Foreskin fibroblast (primary cell): ENCODE measurements at places on chromosomes 7 and 10.

- no peak for DNase-seq
These were observed 293.9 kb downstream of the TNS3 start for GRCh38 chr7:47288060-47288459.

- no peak for DNase-seq
These were observed 73.4 kb upstream of the SEPHS1 start for GRCh38 chr10:13421382-13421917.

DNA sequence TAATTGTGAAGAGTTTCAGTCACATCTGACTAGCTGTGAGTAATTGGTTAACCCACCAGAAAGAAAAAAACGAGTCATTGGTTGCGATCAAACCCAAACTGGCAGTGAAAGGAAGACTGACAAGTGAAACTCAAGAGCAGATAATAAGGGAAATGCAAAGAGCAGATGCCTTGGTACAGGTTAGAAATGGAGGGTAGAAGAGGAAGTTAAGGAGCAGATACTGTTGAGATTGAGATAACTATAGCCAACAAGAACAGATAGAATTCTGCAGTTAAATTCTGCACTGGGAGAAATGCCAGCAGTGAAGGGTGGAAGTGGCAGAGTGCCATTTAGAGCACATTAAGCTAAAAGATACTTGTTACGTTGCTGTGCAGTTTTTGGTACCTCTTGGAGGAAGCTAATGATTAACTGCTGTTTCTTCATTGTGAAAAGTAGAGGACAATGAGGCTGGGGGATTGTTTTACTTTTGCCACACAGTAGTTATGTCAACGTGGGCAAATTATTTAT is 65.8 kb downstream of the CDK13 start:
- peak; percentile 4 for DNase-seq

- DNase-seq: no peak
These were observed 135.9 kb upstream of the ZMIZ1 start for GRCh38 chr10:78932861-78933260.

GRCh38 chr10:28796606-28797512 is 119.5 kb downstream of the BAMBI start:
- peak; percentile 2 for DNase-seq

- no peak for DNase-seq
These were observed 10.7 kb downstream of the XPNPEP1 start for GRCh38 chr10:109912335-109913281.

DNA sequence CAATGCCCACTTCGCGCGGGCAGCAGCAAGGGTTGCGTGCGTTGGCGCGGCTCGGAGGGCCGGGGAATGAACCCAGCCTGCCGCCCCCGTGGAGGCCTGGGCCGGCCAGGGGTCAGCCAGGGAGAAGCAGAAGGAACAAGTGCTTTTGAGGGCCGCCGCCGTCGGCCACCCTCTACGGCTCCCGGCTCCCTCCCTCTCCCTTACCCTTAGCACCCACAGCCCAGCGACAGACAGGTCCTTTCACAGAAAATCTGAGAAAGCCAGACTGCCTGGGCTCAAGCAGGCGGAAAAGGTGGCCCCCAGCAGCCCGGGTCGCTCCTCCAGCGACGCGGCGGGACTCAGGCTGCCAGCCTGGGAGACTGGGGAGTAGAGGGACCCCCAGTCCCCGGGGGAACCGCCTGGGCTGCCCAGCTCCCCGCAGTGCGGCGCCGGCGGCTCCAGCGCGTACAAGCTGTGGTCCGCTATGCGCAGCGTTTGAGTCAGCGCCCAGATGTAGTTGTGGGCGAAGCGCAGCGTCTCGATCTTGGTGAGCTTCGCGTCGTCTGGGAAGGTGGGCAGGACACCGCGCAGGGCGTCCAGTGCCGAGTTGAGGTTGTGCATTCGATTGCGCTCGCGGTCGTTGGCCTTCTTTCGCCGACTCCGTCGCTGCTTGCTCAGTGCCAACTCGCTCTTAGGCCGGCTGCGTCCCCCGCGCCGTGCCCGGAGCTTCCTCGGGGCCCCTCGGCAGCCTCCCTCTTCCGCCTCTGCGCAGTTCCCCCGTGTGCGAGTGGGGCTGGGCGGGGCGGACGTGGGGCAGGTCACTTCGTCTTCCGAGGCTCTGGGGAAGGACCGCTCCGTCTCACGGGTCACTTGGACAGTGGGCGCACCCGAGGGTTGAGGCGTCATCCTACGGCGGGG is 815 bp downstream of the NEUROG3 start:
- DNase-seq: no peak

DNA sequence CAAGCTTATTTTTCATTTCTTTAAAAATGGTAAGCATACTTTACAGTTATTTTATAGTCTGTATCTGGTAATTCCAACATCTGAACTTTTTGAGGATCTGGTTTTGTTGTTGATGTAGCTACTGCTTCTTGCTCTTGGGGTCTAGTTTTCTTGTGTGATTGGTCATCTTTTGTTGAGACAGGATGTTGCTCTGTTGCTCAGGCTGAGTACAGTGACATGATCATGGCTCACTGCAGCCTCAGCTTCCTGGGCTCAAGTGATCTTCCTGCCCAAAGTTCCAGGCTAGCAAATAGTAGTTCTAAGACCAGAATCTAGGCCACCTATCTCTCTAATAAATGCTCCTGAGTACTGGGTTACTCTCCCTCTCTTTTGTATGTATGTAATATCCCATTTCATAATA is 75.7 kb downstream of the NRCAM start:
- DNase-seq: no peak

GRCh38 chr10:11602919-11603523 is 8.4 kb downstream of the USP6NL start:
- no peak for DNase-seq

DNA sequence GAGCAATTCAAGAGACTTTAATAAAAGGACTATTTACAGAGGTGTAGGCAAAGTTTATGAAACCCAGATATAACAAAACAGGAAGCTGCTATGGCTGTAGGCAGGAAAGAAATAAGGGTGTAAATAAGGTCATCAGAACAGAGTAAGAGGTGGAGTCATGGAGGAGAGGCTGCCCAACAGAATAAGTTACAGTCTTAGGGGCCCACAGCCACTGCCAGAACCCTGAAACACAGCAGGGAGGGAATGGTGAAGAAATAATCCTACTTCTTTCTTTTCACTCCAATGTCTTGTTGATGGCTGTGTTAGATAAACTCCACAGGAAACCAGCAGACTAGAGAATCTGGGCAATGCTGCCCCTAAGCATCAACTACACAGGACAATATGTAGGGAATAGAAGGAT is 155.8 kb upstream of the TAC1 start:
- no peak for DNase-seq

DNA sequence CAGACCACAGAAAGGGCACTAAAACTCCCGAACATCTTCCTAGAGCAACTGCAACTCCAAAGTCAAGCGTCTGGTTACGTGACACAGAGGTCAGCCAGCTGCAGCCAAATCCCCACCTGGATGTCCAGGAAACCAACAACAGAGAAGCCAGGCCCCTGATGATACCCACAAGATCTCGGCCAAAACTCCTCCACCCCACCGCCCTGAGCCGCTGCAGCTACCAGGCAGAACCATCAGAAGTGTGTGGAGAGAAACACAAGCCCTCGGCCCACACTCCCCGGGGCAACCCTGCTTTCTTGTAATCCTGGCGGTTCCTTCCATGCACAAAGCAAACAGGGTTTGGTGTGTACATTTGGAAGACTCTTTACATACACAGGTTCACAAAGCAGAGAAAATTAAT is 8.7 kb downstream of the CHST15 start:
- no peak for DNase-seq

- DNase-seq: no peak
These were observed 1040.0 kb downstream of the SORCS3 start for GRCh38 chr10:105681051-105681450.

DNA sequence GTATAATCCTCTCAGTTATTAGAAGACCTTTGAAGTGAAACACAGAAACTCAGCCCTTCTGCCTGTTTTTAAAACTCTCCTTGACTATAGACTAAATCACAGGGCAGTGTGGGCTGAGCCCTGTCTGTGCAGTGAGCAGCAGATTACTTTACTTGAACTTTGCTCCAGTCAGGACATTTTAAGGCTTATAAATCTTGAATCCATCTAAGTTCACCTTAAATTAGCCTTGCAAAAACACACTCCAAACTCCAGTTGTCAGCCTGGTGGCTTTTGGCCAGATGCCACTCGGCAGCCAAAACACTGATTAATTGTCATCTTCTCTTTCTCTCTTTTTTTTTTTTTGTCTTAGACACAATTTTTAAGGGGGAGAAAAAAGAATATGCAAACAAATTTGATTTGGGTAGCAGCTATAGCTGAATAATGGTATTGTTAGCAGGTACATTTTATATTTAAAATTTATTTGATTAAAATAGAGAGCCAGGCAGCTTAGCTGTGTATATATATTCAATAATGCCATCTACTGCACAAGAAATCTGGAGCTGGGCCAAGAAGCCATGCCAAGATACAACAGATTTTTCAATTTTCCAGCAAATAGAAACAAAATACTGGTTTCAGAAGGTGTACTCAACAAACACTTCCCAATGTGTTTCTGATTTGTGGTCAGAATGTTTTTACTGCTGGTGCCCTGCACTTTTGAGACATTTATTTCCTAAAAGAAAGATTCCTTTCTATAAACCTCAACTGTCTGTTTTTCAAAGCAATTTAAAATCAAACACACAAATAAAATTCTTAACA is 247.7 kb downstream of the TFEC start:
- DNase-seq: peak; percentile 6

DNA sequence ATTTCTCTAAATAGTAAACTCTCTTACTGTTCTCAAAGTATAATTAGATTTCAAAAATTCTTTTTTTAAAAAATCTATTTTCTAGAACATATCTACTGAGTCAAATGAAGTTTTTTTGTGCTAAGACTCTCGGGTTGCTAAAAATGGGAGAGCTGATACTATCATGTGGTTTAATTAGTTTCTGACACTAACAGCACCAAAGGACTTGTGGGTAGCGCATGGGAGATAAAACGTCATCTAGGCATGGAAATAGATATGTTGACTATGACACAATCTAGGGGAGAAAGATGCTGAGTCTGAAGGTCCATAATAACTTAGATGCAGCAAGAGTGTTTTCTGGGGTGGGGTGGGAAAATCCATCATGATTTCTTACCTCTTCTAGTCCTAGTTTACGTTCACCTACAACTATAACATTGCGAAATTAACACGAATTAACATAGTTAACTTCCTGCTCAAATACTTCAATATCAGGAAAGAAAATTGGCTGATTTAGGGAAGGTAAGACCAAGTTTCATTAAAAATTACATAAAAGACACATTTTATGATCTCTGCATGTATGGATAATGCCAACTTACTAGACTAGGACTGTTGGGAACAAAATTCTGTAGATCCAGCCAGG is 14.3 kb upstream of the ARMC3 start:
- no peak for DNase-seq

DNA sequence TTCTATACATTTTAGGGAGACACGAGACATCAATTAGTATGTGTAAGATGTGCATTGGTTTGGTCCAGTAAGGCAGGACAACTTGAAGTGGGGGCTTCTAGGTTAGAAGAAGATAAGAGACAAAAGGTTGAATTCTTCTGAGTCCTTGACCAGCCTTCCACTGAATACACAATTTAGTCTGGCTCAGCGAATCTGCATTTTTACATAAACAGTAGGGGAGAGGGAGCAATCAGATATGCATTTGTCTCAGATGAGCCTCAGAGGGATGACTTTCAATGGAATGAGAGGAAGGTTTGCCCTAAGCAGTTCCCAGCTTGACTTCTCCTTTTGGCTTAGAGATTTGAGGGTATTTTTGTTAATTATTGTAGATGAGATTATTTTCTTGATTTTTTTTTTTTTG is 20.0 kb upstream of the C10orf90 start:
- DNase-seq: no peak

- no peak for DNase-seq
These were observed 60.8 kb upstream of the MEOX2 start for GRCh38 chr7:15747301-15747700.

GRCh38 chr10:84263716-84264115 is 18.9 kb downstream of the RGR start:
- no peak for DNase-seq

DNA sequence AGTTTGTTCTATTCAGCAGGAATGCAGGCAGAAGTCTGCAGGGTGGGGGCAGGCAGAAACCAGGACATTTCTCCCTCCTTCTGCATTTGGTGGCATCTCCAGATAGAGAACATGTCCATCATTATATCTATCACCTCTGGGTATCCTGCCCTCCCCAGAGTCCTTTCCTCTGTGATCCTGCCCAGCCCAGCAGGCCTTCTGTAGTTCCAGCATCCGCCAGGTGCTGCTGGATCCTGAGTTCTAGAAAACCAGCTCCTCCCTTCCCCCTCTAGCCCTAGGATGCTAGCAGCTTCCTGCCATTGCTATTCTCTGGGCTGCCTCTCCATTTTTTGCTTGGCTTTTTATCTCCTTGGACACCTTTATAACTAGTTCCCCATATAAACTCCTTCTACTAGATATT is 180.3 kb downstream of the KCNMA1 start:
- no peak for DNase-seq

DNA sequence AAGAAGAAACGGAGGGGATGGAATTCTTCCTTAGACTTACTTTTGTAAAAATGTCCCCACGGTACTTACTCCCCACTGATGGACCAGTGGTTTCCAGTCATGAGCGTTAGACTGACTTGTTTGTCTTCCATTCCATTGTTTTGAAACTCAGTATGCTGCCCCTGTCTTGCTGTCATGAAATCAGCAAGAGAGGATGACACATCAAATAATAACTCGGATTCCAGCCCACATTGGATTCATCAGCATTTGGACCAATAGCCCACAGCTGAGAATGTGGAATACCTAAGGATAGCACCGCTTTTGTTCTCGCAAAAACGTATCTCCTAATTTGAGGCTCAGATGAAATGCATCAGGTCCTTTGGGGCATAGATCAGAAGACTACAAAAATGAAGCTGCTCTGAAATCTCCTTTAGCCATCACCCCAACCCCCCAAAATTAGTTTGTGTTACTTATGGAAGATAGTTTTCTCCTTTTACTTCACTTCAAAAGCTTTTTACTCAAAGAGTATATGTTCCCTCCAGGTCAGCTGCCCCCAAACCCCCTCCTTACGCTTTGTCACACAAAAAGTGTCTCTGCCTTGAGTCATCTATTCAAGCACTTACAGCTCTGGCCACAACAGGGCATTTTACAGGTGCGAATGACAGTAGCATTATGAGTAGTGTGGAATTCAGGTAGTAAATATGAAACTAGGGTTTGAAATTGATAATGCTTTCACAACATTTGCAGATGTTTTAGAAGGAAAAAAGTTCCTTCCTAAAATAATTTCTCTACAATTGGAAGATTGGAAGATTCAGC is 158.7 kb upstream of the LANCL2 start:
- DNase-seq: no peak

DNA sequence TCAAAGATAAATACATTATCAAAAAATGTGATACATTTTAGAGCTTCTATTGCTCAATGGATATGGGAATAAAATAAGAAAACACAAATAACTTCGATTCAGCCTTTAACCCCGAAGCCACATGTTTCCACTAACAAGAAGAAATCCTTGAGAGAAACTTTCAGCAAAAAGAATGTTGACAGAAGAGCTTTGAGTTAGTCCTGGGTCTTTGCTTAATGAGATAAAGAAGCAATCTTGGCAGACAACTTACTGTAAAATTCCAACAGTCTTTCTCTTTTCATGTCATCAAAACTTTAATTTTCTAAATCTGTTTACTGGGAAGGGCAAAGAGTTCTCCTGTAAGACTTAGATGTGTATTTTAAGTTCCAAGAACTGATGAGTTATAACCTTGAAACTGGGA is 810.2 kb downstream of the CNTNAP2 start:
- no peak for DNase-seq

GRCh38 chr7:148325208-148325607 is 265.4 kb upstream of the C7orf33 start:
- peak; percentile 1 for DNase-seq
